Tibial nerve (tissue), 4 donors: ENCODE measurements at places on chromosomes 3 and 15.

DNA sequence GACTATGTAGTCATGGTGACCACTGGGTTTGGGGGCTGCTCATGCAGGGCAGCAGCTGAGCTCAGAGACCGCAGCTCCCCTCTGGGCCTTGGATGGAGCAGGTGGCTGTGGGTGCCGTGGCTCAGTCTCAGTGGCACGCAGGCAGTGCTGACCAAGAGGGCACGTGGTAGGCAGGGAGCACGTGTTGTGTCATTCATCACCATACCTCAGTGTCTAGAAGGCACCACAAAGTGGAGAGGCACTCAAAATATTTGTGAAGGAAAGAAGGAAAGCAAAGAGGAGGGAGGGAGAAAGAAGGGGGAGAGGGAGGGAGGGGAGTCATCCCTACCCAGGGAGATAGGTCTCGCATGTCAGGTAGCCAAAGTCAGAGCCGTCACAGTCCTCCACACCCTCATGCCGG lies 26.1 kb downstream of the EAF1 start:
- no peak for DNase-seq

DNA sequence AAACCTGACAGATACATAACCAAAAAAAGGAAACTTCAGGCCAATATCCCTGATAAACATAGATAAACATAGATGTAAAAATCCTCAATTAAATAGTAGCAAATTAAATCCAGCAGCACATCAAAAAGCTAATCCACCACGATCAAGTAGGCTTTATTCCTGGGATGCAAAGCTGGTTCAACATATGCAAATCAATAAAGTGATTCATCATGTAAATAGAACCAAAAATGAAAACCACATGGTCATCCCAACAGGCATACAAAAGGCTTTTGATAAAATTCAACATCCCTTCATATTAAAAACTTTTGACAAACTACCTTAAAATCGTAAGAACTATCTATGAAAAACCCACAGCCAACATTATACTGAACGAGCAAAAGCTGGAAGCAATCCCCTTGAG lies 882.2 kb downstream of the NTRK3 start:
- DNase-seq, result no peak

DNA sequence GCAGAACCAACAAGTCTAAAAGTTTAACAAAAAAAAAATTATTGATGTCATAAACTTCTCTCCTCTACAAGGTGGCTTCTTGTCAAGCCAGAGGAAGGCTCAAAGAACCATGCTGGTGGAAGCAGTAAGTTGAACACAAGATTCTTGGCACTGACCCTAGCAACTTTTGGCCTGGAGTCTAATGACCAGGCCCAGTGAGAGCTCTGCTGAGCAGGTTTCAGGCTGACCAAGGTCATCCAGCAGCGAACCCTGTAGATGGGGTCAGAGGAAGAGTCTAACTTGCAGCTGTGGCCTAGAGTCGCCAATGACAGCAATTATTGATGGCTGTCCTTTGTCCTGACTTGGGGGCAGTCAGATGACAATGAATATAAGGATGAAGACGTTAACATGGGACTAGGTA lies 43.1 kb upstream of the PDZRN3 start:
- no peak for DNase-seq

DNA sequence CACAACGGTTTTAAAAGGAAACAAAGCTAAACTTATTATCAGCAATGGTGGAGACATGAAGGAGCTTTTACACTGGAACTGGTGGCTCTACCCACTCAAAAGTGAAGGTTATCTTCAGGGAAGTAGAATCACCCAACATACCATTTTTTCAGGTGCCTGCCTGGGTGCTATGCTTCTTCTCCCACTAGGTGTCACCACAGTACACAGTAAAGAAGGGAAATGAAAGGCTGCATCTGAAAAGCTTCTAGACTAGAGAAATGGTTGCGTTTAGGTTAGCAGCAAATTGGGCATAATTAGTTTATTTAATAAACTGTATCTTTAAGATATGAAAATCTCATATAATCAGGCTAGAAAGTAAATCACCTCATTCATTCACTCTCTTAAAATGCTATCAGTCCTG lies 47.0 kb upstream of the SELENOK start:
- DNase-seq, result peak; percentile 58

- DNase-seq, result peak; percentile 37
Observed at GRCh38 chr15:67105065-67105951, 39.9 kb downstream of the SMAD3 start.

- no peak for DNase-seq
Observed at GRCh38 chr15:22856659-22857058, 18.2 kb downstream of the NIPA2 start.

DNA sequence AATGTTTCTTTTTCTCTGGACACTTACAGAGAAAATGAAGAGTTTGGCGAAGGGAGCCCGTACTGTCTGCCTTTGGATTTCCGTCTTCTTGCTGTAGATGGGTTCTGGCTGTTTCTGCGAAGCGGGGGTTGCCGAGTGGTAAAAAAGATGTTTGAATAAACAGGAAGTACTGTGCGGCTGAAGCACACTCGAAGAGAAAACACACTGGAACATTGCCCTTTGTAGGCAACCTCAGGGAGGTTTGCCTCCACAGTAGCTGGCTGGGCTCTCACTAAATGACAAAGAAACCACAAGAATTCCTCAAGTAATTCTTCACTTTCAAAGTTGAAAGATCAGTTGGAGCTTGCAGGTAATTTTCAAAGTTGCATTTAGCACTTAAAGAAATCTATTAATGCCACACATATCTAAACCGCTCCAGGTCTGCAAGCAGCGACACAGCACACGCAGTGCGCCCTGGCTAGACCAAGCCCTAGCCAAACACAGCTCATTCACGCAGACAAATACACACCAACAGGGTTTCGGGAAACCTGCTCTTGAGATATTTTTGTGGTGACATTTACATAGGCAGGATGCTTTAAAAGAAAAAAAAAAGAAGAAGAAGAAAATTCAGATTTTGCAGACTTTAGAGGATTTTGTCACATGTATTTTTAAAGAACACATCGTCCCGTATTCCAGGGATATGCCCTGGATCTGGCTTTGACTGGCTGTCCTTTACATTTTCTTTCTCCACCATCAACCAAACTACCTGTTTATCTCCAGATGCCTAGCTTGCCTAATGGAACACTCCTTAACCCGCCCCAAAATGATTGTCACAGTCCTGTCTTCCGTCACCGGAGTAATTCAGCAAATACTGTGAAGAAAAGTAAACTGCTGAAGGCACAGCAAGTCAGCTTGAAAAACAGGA lies 452.8 kb downstream of the FOXP1 start:
- DNase-seq, result peak; percentile 45

GRCh38 chr3:21747376-21747775 lies 3.6 kb downstream of the ZNF385D start:
- no peak for DNase-seq

- DNase-seq, result no peak
Observed at GRCh38 chr3:126454437-126455198, 21.1 kb downstream of the ZXDC start.

DNA sequence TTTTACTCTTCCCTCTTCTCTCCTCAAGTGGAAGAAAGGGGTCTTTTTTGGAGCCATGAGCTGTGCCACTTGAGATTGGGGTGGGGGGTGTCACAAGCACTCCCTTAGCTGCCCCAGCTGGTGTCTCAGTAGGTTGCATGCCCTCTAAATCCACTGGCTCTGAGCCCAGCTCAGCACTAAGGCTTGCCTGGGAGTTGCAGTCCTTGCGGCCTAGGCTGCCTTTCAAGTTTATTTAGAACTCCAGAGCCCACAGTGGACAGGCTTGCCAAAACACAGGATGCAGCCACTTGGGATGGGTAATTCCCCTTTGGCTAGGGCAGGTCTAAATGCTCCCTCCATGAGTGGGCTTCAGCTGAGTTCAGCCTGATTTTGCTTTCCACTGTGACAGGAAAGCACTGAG lies 24.7 kb downstream of the C3orf20 start:
- DNase-seq, result no peak

- DNase-seq, result no peak
Observed at GRCh38 chr15:31867536-31868442, 162.5 kb upstream of the CHRNA7 start.

DNA sequence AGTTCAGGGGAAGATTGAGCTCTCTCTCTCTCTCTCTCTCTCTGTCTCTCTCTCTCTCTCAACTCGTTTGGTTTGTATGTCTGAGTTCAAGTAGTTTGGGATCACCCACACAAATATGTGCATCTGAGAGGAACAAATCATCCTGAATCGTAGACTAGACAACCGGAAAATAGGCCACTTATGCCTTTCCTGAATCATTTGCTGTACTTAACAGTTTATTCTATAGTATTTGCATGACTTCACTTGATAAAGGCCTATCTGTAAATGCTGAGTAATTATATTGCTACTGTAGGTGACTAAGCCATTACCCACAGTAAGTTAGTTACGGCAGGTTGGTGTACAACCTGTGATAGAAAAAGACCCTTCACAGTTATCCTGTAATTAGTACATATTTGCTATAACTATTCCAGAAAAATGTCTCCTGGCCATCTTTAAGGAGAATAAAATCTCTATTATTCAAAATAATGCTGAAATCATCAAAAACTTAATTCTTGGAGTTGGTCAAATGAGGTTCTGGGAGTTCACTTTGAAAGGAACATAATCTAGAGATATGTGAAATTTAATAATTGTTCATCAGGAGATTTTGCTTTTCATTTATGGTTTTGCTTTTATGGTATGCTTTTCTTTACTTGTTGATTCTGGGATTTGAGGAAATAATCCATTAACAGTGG lies 31.1 kb downstream of the OXSM start:
- DNase-seq, result no peak

GRCh38 chr3:54176106-54176505 lies 53.8 kb downstream of the CACNA2D3 start:
- DNase-seq, result no peak

GRCh38 chr3:126516936-126517290 lies 660 bp downstream of the UROC1 start:
- DNase-seq, result no peak

DNA sequence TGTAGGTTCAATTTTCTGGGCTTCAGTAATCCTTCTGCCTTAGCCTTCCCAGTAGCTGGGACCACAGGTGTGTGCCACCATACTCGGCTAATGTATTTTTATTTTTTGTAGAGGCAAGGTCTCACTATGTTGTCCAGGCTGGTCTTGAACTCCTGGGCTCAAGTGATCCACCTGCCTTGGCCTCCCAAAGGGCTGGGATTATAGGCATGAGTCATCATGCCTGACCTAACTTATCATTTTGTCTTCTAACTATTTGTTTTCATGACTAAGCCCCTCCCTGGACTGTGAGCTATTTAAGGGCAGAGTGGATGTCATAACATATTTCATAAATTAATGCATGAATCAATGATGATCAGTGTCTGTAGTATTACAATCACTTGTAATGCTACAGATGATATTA lies 56.1 kb upstream of the PIAS1 start:
- DNase-seq, result no peak

- no peak for DNase-seq
Observed at GRCh38 chr3:71796290-71796689, 11.3 kb upstream of the PROK2 start.

DNA sequence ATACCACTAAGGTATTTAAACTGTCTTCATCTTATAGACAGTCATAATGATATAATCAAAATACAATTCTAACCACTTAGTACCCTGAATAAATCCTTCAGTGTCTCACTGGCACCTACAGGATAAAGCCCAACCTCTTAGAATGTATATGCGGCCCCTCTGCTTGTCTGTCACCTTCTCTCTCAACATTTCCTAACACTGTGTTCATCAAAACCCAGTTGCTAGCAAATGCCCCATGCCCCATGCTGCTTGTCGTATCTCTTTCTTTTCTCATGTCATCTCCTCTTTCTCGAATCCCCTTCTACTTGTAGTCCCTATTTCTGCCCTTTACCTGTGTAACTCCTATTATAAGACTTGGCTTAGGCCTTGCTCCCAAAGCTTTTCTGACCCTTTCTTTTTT lies 24.6 kb upstream of the PLSCR4 start:
- no peak for DNase-seq

- no peak for DNase-seq
Observed at GRCh38 chr3:10474847-10475246, 30.5 kb downstream of the ATP2B2 start.

GRCh38 chr3:127177226-127177625 lies 15.7 kb upstream of the PRR23E start:
- DNase-seq, result no peak

DNA sequence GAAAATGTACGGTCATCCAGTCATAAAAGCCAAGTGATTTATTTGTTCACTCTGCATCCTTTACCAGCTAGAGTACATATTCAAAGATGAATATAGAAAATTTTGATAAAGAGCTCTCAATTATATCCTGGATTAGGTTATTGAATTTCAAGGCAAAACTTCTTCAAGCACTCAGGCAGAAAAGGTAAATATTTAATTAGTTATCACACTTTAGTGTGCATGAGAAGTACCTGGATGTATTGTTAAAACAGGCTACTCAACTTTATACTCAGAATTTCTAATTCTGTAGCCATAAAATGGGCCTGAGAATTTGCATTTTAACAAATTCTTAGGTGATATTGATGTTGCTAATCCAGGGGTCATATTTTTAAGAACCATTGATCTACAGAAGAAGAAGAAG lies 45.3 kb downstream of the ILDR1 start:
- no peak for DNase-seq

- no peak for DNase-seq
Observed at GRCh38 chr3:42497009-42497731, 5.3 kb upstream of the VIPR1 start.

- no peak for DNase-seq
Observed at GRCh38 chr15:74906067-74906449, 593 bp downstream of the FAM219B start.

- DNase-seq, result no peak
Observed at GRCh38 chr3:19945534-19945933, 1.4 kb upstream of the RAB5A start.

GRCh38 chr15:80744826-80745225 lies 34.3 kb upstream of the CEMIP start:
- no peak for DNase-seq

DNA sequence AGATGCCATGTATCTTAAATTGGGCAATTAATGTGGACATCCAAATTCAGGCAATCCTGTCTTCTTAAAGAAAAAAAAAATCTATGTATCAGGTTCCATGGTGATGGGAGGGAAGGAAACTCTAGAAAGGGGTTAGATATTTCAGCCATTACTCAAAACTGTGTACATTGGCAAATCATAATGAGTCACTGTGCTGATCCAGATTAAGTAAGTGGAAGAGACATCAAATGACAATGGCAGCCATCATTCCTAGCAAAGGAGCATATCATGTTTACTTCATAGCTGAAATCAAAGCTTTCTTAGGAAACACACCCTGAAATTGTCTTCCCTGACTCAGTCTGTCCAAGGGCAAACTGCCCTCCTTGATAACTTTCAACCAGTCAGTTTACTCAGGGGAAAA lies 713.3 kb upstream of the GBE1 start:
- no peak for DNase-seq

GRCh38 chr15:43775411-43775965 lies 1.3 kb downstream of the ELL3 start:
- DNase-seq, result no peak

DNA sequence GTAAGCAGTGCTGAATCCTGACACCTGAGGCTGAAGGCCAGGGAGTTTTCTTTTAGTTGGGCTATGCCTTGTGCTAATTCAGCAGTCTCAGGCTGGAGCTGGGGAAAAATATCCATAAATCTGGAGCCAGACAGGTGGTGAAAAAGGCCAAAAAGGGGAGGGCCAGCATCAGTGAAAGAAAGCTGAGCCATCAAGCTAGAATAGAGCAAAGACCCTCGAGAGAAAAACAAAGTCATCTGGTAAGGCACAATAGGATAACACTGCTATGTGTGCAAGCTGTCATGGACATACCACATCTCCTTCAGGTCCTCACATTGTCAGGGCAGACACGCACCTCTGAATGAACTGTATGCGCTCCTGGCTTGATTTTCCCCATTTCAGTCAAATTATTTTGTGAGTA lies 687.9 kb downstream of the SQOR start:
- no peak for DNase-seq
